ENCODE measurements at places on chromosomes 1 and 21.

DNA sequence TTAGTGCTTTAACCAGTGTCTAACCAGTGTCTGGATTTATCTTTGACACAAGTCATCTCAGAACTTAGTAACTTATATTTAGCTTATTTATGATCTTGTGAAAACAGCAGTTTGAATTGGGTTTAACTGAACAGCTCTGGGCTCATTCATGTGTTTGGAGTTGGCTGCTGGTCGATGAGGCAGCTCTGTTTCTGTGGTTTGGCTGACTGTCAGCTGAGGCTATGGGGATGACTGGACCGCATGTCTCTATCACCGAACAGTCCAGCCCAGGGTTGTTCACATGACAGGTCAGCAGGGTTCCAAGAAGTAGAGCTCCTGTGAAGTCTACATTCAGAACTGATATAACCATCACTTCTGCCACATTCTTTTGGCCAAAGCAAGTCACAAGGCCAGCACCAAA, 29.1 kb upstream of the C21orf91 start:
- DNase-seq = no peak

DNA sequence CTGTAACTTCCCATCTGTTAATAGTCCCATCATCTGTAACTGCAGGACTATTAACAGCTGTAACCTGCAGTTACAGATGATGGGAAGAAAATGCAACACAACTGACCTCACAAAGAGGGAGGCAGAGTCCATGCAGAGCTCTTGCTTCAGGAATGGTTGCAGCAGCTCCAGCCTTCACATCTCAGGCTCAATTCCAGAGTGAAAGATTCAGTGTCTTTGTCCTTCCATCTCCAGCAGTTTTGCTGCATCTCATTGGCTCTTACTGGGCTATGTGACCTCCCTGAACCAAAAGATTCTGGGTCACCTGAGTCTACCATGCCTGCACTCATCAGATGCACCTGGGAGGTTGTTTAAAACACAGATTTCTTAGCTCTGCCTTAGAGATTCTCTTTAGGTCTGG, 686.7 kb downstream of the MATN1 start:
- no peak for DNase-seq

DNA sequence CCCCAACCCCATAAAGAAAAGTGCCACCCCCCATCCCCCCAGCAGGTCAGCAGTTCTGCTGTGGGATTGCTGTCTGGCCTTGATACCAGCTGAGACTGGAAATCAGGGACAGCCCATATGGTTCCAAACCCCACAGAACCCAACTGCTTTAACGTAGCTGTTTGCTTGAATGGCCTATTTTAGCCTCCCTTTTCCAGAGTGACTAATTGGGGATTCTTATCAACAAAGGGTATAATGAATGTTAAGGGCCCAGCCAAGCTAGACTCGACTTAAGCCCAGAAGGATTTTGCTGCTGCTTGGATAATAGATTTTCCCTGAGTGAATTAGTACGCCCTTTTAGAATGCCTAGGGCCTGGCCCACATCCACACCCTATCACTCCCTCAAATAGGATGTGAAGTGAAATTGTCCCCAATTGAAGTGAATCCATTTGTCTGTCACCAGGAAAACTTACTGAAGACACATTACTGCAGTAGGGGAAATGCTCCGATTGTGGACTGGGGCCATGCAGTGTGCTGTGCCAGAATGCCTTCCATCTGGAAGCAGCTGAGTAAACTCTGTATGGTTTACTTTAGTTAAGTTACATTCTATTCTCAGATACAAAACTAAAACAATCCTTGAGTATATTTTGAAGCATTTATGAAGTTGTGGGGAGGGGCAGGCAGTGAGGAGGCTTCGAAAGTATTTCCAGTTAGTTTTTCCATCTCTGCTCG, 156.9 kb downstream of the DHRS3 start:
- DNase-seq = no peak

- no peak for DNase-seq
Measured at GRCh38 chr1:106276871-106277270, 779.6 kb upstream of the PRMT6 start.

DNA sequence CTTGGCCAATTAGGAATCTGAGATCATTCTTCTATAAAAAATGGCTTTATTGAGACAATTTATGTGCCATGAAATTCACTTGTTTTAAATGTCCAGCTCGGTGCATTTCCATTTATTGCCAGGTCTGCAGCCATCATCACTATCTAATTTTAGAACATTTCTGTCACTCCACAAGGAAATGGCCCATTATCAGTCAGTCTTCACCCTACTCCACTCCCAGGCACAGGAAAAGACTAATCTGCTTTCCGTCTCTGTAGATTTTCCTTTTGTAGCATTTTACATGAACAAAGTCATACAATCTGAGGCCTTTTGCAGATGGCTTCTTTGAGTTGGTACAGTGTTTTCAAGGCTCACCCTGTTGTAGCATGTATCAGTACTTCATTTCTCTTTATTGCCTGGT, 27.2 kb downstream of the KIF26B start:
- DNase-seq = no peak

DNA sequence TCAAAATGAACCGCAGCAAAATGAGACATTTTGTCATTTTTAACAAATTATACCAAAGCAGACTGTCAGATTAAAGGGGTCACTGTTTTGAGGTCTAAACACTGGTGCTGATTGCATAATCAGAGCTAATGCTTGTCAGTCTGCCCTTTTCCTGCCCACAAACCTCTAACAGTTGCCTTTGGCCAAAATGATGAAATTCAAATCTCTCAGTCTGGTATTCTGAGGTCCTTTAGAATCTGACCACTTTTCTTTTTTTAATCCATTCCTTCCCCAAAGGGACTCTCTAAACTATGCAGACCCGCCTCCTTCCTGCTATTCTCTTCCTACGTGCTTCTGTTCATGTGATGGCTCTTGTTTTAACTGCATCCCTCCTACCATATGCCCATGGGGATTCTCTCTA, 145.2 kb upstream of the SPATA6 start:
- no peak for DNase-seq
